GM12878 (cell line): ENCODE measurements at places on chromosomes 5 and 9. TPM values are rescaled to one million over a fixed set of nuclear protein-coding genes. Genes with fewer than 3 reads are reported as not detected.

C9orf78 gene
- total RNA-seq, result 18.9 and 23.0 TPM in 2 replicates

CAVIN4 gene
- total RNA-seq, result 0.13 TPM in 1 of 2 replicates, not detected in the other

NAIP gene
- 3.0 and 3.5 TPM in 2 replicates for total RNA-seq

EPB41L4A gene
- 0.28 and 1.3 TPM in 2 replicates for total RNA-seq

RNF183 gene
- not detected in 2 replicates for total RNA-seq

FRRS1L gene
- total RNA-seq, result not detected in 2 replicates

ZNF618 gene
- total RNA-seq, result 0.08 TPM in 2 replicates

CD274 gene
- 23.5 and 26.6 TPM in 2 replicates for total RNA-seq

TCERG1 gene
- 81.7 and 91.5 TPM in 2 replicates for total RNA-seq

PHF24 gene
- total RNA-seq, result not detected in 2 replicates

PDE8B gene
- 0.05 TPM in 1 of 2 replicates, not detected in the other for total RNA-seq

CYLC2 gene
- not detected in 2 replicates for total RNA-seq

UGT3A1 gene
- not detected in 2 replicates for total RNA-seq

GFI1B gene
- total RNA-seq, result not detected in 2 replicates

SPATA6L gene
- total RNA-seq, result 1.6 and 2.1 TPM in 2 replicates

UGT3A2 gene
- total RNA-seq, result 0.24 TPM in 1 of 2 replicates, not detected in the other

SPINK13 gene
- not detected in 2 replicates for total RNA-seq

MSX2 gene
- total RNA-seq, result not detected in 2 replicates

ARID3C gene
- 0.24 TPM in 1 of 2 replicates, not detected in the other for total RNA-seq

RNF208 gene
- total RNA-seq, result 10.7 and 12.0 TPM in 2 replicates

PCDHB8 gene
- not detected in 2 replicates for total RNA-seq

GPX3 gene
- total RNA-seq, result 0.38 and 0.45 TPM in 2 replicates

RABL6 gene
- 125 and 134 TPM in 2 replicates for total RNA-seq

IFNA2 gene
- total RNA-seq, result 0.26 TPM in 1 of 2 replicates, not detected in the other

FOXI1 gene
- not detected in 2 replicates for total RNA-seq
